ENCODE measurements at places on chromosomes 4 and X. TPM values are rescaled to one million over a fixed set of nuclear protein-coding genes. Genes with fewer than 3 reads are reported as not detected.

DNA sequence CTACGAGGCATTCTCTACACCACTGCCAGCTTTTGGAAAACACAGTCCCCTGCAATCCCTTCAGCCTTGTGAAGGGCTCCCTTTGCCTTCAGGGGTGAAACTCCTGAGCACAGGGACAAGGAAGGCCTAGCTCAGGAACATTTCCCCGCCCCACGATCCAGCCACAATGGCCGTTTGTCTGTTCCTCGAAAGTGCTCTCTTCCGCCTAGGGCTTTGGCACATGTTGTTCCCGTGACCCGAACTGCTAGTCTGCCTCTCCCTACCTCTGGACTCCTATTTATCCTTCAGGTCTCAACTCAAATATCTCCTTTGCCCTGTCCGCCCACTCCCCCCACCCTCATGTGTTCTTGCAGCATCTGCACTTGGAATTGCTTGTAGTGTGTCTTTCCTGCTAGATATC lies 12.1 kb downstream of the FGD1 start:
- no peak for DNase-seq

DNA sequence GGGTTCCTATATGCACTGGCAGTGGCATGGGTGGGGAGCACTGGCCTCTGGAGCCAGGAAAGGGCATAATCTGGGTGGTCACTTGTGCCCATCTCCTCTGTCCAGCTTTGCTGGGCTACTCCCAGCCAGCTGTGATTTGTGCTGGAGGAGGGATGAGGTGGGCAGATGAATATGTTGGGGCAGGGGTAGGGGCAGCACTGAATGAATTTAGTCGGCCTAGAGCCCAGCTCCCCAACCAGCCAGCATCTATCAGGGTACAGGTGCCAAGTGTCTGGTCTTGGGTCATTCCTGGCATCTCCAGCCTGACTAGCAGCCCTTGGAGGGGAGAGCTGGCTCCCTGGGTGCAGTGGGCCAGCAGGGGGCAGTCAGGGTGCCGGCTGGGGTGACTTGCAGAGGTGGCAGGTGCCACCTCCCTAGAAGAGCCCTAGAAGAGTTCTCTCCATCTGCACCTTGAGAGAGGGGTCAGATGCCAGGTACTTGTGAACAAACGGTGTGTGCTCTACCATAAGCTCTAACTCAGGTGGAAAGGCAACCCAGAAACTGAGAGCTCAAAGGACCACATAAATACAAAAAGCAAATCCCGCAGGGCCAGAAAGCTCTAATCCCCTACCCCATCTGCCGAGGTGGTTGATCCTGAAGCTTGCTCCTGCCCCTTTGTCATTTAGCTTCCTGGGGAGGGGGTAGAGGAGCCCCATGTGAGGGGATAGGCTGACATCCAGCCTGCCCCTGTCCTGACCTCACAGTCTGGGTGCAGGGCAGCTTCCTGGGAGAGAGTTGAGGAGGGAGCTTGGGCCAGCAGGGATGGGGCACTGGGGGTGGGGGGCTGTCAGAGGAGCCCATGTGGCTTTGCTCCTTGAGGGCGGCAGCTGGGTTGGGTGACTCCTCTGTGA lies 2.2 kb downstream of the SORCS2 start:
- no peak for DNase-seq

DNA sequence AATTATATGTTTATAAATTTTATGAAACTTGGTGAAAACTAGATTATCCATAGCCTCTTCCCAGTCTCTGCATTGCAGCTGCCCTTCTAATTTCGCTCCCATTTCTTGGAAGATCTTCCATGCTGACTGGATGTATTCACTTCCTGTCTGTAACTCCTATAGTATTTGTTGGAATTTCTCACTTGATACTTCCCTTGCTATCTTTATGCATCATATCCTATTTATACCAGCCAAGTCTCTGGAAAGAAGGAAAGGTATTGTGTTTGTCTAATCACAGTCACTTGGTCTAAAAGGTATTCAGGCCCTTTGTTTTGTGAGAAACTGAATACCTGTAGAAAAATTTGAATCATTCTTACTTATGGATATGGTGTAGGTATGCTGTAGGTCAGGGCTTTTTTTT lies 870.9 kb upstream of the FRG1 start:
- no peak for DNase-seq

GRCh38 chrX:101507986-101508385 lies 22.7 kb downstream of the ARMCX4 start:
- DNase-seq = no peak

GRCh38 chr4:89114100-89114499 lies 2.8 kb downstream of the TIGD2 start:
- no peak for DNase-seq

- no peak for DNase-seq
Observed at GRCh38 chr4:7529368-7530080, 94.8 kb upstream of the PSAPL1 start.

GRCh38 chrX:124405868-124406267 lies 59.5 kb downstream of the SH2D1A start:
- no peak for DNase-seq

GPR173 gene
- total RNA-seq = 0.87 TPM

COMMD8 gene
- total RNA-seq = 6.7 TPM

All from pancreas (tissue), 10 donors.